ENCODE measurements at places on chromosomes 12 and 14.

- DNase-seq: no peak
These were observed 206.1 kb downstream of the DAD1 start for GRCh38 chr14:22382955-22383354.

- no peak for DNase-seq
These were observed 7.3 kb downstream of the BCL7A start for GRCh38 chr12:122028905-122029560.

GRCh38 chr12:32901553-32901952, 5.0 kb upstream of the PKP2 start:
- peak; percentile 29 for DNase-seq

- no peak for DNase-seq
These were observed 50.4 kb downstream of the KCNK10 start for GRCh38 chr14:88272390-88273269.

DNA sequence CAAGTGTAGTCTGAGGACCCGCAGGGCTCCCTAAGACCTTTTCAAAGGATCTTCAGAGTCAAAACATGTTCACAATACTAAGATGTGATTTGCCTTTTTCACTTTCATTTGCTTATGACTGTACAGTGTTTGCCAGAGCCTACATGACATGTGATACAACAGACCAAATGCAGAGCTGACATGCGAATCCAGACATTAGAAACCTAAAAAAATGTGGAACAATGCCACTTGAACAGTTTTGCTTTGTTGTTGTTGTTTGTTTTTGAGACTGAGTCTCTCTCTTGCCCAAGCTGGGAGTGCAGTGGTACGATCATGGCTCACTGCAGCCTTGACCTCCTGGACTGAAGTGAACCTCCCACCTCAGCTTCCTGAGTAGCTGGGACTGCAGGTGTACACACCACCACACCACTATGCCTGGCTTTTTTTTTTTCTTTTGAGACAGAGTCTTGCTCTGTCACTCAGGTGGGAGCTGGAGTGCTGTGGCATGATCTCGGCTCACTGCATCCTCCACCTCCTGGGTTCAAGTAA, 5.3 kb upstream of the RAB35 start:
- DNase-seq: no peak

DNA sequence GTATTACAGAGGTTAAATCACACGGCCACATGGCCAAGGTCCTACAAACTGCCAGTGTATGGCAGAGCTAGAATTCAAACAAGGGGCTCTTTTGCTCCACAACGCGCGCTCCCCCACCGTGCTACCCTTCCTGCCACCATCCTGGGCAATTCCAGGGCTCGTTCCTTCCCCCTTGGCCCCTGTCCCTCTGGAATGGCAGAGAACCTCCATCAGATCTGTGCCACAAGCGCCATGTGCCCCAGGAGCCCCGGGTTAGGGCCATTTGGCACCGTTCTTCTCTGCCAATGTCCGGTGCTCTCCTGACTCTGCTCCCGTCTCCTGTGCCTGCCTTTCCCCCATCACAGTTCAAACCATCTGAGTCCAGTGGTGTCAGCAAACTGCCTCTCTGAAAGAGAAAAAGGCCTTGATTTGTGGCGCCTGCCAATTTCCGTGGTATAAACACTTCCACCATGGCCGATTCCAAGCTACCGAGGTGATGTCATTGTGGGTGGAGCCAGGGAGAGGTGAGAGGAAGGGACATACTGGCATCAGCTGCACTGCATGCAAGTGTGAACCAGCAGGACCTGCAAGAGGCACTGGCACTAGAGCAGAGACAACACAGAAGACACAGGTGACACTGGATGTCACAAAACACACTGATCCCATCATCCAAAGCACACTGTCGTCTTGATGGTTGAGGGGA, 163.1 kb downstream of the CALM1 start:
- DNase-seq: no peak

- DNase-seq: no peak
These were observed 1.2 kb downstream of the ESRRB start for GRCh38 chr14:76376878-76377734.

GRCh38 chr12:110062241-110062640, 13.9 kb upstream of the C12orf76 start:
- DNase-seq: no peak

- no peak for DNase-seq
These were observed 43.5 kb downstream of the PRMT8 start for GRCh38 chr12:3534511-3534910.

GRCh38 chr14:38238332-38238731, 17.6 kb downstream of the CLEC14A start:
- DNase-seq: peak; percentile 17

DNA sequence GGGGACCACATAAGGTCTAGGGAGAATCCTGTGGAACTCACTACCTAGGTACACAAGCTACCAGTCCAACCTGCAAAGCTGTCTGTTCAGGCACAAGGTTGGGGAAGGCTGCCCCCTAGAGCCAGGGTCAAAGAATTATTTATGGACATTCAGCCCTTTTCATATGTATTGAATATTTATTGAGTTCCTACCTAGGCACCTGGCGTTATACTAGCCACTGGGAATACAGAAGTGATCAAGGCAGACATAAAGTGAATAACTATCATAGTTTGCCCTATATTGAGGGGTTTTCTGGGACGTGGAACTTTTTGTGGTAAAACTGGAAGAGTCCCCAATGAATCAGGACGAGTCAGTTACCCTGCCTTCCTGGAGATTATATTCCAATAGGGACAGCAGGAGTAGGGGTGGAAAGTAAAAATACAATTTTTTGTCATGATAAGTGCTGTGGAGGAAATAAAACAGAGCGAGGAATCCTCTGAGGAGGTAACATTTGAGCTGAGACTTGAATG, 5.8 kb upstream of the SLC48A1 start:
- no peak for DNase-seq

- DNase-seq: peak; percentile 19
These were observed 57.9 kb upstream of the TMX1 start for GRCh38 chr14:51182131-51182565.

DNA sequence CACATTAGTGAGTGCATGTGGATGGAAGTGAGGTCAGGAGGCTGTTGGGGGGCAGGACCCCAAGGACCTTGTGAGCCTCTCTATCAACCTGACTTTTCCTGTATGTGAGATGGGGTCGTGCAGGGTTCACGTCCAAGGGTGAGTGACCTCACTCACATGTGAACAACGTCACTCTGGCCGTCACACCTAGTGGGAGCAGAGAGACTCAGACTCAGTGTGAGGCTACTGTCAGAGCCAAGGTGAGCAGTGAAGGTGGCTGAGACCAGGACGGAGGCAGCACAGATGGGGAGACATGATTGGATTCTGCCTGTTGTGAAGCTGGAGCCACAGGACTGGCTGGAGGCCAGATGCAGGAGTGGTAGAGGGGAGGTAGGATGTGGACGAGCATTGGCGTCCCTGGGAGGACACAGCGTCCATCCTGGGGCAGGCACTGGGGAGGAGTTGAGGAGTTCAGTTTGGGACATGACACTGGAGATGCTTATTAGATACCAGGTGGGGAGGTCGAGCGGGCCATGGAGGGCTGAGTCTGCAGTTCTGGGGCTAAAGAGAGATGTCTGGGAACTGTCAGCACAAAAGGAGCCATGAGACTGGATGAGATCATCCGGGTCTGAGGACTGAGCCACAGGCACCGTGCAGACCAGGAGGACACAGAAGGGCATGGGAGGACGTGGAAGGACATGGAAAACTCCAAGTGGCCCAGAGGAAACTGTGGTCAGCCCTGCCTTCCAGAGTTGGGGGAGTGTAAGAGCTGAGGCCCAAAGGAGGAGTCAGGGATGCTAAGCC, 92.8 kb downstream of the LGMN start:
- no peak for DNase-seq

DNA sequence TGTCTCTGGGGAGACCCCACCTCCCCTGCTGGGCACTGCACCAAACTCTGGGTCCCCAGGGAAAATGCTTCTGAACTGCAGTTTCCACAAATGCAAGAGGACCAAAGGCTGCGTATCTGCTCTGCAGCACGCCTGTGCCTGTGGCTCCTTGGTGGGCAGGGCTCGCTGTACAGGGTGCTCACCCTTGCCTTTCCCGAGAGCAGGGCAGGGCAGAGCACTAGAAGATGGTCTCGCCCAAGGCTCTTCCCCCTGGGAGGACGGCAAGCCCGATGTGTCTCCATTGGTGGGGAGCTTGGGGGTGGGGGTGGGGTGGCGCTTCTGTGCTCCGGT, 175.3 kb upstream of the RTL1 start:
- no peak for DNase-seq

DNA sequence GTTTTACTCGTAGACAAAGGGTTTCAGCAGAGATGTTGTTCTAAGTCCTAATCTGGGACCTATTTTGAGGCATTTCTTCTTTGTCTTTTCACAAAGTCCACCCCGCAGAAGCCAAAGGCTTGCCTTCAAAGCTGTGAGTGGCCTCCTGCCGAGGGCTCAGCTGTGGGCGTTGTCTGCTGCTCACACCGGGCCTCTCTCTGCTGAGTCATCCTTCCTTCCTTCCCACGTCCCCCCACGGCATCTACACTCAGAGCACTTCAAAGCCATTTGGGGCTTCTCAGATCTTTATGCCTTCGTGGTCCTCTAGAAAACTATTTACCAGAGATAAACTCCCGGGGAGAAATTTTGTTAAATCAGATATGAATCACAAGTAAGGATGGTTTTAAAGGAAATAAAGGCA, 115.9 kb upstream of the TMPO start:
- DNase-seq: peak; percentile 72

- DNase-seq: no peak
These were observed 79.9 kb downstream of the HECTD1 start for GRCh38 chr14:31127690-31128089.

DNA sequence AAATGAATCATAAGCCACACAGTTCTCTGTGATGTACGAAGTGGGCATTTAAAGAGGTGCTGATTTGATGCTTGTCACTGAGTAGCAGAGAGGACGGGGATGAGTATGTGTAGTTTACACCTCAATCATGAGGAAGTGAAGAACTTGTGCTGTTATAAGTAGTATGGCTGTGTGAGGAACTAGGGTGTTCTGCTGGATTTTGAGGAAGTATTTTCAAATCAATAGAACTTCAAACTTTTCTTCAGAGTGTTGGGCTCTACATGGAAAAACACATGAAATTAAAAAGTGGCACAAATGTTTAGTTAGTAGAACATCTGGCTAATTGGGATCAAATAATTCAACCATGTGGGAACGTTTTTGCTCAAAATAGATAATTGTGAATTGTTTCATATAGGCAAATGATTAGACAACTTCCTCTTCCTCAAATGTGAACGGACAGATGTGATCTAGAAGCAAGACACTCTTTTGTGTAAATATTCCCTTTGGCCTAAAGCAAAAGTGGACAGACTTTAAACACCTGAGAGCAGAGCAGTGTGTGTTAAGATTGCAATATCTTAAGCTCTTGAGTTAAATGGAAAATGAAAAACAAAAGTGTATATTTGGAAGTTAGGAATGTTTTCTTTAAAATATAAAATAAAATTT, 168.5 kb downstream of the NAV3 start:
- no peak for DNase-seq

DNA sequence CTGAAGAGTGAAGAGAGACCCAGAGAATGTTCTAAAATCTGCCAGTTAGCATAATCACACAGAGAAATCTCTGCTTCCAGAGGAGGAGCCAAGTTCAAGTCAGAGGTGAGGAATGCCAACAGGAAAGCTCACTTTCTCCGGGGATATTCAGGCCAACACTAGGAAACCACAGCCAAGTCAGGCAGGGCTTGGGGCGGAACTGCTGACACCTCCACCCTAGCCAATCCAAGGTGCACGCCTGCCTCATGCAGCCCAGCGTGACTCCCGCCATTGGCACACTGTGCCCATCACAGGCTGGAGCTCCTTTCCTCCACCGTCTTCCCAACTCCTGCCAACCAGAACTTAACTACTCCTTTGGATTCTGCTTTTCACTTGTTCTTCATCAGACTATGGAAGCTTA, 374.3 kb upstream of the CCDC196 start:
- DNase-seq: peak; percentile 75

DNA sequence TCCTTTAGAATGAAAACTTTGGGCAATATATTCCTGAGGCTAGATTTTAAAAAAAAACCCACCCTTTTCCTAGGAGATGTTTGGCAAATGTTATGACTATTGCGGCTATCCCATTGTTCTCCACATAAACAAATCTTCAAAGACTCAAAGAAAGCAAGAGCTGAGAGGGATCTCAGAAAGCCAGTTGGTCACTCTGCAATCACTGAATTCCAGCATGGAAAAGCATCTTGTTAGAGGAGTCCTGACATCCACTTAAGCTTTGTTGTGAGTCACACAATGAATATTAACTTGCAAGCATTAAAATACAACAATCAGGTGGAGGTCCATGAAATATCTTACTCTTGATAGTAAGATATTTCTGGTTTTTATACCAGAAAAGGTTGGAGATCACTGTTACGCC, 11.0 kb upstream of the PTPRB start:
- no peak for DNase-seq

GRCh38 chr14:74239848-74240793, 872 bp downstream of the VSX2 start:
- DNase-seq: no peak

DNA sequence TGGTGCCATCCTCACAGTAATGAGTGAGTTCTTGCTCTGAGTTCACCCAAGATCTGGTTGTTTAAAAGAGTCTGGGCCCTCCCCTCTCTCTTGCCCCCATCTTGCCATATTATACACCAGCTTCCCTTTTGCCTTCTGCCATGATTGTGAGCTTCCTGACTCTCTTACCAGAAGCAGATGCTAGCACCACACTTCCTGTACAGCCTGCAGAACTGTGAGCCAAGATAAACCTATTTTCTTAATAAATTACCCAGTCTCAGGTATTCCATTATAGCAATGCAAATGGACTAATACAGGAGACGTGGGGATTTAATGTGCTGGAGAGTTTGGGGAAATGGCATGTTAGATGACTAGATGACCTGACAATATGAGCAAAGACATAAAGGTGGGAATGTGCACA, 12.8 kb downstream of the SLC4A8 start:
- DNase-seq: no peak

DNA sequence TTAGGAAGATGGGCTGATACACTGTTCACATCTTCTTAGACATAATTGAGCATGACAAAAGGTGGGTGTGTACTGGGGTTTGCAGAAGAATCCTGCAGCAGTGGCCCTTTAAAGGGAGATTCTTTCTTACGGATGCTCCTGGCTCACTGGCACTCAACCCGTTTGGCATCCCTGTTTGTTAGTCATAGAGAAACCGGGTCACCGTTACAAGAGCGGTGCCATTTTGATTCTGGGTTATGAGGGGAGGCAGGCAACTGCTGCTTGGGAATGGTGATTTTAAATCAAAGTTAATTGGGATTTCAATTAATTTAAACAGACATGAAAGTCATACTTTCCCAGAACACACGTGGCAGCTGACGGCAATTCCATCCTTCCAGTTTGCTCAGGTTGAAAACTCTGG, 245.8 kb downstream of the AACS start:
- no peak for DNase-seq

GRCh38 chr14:26856876-26857518, 259.2 kb upstream of the NOVA1 start:
- no peak for DNase-seq

- DNase-seq: no peak
These were observed 9.1 kb downstream of the SLC15A4 start for GRCh38 chr12:128814411-128815261.

GRCh38 chr14:80211153-80212022, at the start of gene DIO2:
Gene DIO2, minus strand, starts transcription at chr14:80211504. Its CDS starts 32 bp downstream, at chr14:80211472.
- no peak for DNase-seq
